Endothelial cell (in vitro differentiated cells): ENCODE measurements at places on chromosomes 12 and 14.

DNA sequence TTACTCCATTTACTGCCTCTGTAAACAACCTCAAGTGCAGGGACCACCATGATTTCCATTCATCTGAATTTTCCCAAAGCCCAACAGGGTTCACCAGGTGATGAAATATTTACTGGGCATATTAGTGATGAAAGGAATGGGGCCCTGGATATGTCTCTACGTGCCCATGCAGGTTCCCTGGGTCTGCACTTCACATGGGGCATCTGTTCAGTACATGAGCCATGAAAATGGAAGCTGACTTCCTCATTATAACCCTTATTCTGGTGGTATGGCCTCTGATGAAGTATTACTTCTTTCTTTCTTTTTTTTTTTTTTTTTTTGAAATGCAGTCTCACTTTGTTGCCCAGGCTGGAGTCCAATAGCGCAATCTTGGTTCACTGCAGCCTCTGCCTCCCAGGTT is 26.5 kb upstream of the CORO1C start:
- no peak for DNase-seq

- no peak for DNase-seq
Observed at GRCh38 chr14:64123241-64123822, 170.8 kb downstream of the ESR2 start.

GRCh38 chr14:23638414-23639047 is 2.4 kb downstream of the DHRS2 start:
- DNase-seq = no peak

DNA sequence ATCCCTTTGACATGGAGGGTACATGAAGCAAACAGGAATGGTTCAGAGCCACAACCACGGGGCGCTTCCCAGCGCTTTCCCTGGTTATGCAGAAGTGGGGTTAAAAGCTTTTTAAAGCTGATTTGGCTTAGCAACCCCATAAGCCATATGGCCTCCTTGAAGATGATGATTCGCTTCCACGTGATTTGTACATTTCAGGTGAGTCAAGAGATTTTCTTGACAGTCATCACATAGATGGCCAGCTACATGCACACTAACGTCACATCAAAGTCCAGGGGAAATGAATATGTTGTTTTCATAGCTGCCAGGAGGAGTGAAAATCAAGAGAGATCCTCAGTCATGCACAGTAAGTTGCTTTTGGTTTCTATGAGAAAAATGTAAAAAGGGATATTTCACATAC is 309.7 kb downstream of the TMEM132D start:
- DNase-seq = no peak

DNA sequence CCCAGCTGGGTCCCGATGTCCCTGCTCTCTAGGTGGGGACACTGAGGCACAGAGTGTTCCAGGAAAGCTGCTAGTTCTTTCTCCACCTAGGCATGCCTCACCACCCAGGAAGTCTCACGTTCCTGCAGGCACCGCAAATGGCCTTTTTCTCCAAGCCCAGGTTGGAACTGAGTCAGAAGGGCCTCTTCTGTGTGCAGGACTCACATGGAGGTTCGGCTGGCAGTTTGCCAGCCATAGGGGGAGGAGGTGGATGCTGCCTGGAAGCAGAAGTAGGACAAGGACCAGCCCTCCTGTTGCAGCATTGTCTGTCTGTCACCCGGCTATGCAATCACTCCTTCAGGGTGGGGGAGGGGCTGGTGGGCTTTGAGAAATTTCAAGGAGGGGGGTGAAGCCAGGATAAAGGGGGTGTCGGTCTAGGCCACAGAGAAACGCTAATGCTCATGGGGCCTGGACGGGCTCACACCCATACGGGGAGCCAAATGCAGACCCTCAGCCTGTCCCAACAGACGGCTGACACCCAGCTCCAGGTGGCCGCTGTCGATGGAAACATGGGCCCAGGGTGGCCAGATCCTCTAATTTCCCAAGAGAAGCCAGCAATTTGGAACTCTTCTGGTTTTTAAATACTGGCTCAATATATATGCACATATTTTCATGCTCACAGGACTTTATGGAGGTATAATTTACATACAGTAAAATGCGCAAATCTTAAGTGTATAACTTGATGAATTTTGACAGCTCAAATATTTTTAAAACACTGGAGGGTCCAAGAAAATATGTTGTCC is 120.5 kb downstream of the PHETA1 start:
- no peak for DNase-seq

- DNase-seq = no peak
Observed at GRCh38 chr12:30016540-30017055, 232.9 kb upstream of the TMTC1 start.

DNA sequence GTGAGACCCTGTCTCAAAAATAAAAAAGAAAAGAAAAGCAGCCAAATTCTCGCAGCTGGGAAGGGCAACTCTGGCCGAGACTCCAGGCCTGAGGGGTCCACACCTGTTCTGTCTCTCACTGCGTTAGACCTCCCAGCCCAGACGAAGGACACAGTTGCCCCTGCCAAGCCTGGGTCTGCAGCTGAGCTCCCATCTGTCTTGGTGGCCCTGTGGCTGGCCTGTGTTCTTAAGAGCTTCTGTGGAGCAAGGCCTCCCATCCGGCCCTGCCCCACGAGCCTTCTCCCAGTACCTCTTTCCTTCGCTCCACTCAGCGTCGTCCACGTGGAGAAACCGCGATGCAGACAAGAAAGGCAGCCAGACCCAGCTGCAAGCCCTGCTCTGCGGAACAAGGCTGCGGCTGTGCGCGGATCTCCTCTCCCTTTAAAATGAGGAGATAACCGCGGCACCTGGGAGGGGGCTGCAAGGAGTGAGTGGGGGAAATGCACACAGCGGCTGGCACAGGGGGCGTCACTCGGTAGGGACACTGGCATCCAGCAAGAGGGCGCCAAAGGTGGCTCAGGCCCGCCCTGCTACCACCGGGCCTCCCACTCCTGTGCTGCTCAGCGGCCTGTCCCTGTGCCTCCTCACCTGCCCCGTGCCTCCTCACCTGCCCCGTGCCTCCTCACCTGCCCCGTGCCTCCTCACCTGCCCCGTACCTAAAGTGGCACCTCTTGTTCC is 42.4 kb downstream of the LRRC74A start:
- no peak for DNase-seq

GRCh38 chr14:42563313-42563712 is 956.6 kb downstream of the LRFN5 start:
- no peak for DNase-seq

DNA sequence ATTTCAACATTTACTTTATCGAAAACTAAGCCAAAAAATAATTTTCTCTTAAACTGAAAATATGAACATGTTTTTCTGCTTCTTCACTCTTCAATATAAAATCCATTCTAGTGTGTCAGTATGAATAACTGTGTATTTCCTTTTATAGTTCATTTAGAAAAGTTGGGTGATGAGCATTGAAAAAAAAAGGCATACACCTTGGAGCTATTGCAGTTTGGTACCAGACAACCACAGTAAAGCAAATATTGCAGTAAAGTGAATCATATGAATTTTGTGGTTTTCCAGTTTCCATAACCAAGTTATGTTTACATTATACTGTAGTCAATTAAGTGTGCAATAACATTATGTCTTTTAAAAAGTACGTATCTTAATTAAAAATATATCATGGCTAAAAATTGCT is 195.0 kb upstream of the FOXG1 start:
- no peak for DNase-seq

GRCh38 chr12:3463921-3464320 is 27.1 kb upstream of the PRMT8 start:
- DNase-seq = no peak

DNA sequence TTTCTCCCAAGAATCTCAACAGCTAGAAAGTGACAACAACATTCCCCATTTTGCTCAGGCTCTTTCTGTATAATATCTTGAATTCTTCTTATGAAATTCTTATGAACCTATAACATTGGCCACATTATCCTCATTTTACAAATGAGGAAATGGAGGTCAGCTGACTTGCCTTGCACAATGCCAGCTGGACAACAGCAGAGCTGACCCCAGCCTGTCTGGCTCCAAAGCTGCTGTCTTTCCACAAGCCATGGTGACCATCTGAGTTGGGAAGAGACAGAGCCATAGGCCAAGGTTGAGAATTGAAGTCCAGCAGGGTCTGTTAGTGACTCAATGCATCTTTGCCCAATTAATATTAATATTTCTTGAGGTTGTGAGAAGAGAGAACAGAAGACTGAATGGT is 87.3 kb downstream of the KSR2 start:
- DNase-seq = no peak

DNA sequence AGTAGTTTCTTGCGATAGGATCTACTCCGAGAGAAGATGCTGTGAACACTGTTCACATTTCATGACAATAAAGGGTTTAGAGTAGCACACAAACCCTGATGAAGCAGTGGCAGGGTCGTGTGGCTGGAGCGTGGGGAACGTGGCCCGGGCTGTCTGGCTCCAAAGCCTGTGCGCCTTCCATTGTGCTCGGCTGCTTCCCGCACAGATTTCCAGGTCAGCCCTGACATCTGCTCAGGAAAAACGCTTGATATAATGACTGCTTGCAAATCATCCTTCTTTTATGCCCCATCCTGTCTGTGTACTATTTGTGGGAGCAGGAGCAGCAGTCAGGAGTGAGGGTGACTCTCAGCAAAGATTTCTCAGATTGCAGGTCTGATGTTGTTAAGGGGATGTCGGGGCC is 78.6 kb downstream of the EML1 start:
- no peak for DNase-seq

- DNase-seq = no peak
Observed at GRCh38 chr12:124299628-124300388, 4.9 kb downstream of the RFLNA start.

- no peak for DNase-seq
Observed at GRCh38 chr14:26216786-26217185, 381.0 kb downstream of the NOVA1 start.

- no peak for DNase-seq
Observed at GRCh38 chr12:25101092-25101445, 93.9 kb downstream of the DNAI7 start.

DNA sequence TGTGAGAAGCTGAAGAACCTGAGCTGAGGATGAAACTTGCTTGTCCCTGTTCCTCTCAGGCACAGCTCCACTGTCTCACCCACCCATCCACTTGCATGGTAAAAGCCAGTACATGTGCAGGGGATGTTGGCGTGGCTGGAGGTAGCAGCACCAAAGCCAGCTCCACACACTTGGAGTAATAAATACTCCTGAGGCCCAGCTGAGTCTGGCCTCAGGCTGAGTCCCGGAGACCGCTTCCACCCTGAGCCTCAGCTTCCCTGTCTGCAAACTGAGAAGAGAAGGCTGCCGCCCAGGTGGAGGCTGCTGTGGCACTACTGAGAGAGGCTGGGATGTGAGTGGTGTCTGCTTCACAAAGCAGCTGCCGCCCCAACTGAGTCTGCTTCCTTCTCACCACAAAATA is 19.2 kb downstream of the CHGA start:
- DNase-seq = no peak

DNA sequence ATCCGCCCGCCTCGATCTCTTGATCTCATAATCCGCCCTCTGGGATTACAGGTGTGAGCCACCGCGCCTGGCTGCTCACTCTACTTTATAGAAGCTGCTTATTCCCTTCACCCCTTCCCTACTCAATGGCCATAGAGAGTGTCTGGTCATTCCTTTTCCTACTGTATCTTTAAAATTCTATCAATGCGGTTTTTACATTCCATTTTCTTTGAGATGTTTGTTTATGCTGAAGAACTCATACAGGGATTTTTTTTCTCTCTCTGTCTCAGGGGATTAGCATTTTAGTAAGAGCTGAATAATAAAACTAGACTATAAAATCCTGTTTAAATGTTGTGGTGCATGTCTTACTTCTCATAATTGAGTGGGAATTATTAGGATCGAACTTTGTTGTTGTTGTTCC is 218.6 kb upstream of the FOXN3 start:
- no peak for DNase-seq

- no peak for DNase-seq
Observed at GRCh38 chr12:117069926-117070900, 29.0 kb downstream of the TESC start.

DNA sequence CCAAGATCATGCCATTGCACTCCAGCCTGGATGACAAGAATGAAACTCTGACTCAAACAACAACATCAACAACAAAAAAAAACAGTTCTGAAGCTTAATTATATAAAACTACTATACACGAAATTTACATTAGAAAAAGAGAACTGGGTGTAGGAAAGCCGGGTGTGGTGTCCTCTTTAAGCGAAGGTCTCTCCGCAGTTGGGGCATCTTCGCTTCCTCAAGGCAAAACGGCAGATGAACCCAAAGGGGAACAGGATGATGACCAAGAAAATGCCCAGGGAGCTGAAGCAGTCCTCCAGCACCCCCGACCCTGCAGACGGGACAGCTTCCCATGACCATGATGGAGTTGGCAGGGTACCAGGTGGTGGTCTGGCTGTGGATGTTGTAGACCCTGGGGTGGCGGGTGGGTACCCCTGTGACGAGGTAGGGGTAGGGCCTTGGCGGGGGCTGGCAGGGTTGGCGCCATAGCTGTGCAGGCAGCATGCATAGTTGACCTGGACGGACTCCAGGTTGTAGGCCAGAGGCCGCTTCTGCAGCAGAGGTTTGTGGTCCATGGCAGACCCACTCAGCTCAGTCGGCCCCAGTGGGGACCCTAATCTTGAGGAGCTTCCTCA is 18.2 kb upstream of the BCAT1 start:
- DNase-seq = no peak

DNA sequence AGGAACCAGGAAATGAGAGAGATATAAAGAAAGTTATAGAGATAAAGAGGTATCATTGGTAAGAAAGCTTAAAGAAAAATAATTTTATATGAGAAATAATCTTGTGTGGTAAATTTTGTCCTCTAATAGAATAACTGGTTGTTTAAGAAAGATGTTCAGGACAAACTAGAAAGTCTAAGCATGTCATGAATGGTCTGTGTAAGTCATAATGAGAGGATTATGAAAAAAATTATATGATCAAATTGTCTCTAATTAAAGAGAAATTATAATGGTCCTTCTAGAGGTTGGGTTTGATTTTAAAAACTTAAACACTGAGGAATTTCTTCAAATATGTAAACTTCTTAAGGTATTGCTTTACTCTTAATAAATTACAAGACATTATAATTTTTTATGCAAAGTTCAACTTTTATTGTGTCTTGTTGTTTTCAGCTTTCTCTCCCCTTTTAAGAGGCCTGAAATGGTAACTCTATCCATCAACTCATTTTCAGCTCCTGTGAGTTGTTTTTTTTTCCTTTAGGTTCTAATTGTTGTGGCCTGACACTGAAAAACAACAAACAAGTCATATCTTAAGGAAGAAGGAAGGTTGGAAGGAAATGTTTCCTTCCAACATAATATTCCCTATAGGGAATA is 88.2 kb upstream of the CNOT2 start:
- no peak for DNase-seq

GRCh38 chr12:103742349-103742932 is 98.6 kb downstream of the NT5DC3 start:
- DNase-seq = no peak

- no peak for DNase-seq
Observed at GRCh38 chr12:92519284-92519683, 183.5 kb upstream of the PLEKHG7 start.

DNA sequence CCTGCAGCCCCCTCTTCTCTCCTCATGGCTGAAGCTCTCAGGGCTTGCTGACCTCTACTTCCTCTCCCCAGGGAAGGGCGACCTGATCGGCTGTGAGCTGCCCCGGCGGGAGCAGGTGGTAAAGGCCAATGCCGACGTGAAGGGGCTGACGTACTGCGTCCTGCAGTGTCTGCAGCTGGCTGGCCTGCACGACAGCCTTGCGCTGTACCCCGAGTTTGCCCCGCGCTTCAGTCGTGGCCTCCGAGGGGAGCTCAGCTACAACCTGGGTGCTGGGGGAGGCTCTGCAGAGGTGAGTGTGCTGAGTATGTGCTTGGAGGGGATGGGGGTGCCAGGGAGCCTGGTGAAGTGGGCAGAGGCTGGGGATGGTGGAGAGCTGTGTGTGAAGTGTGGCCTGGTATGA is 13.7 kb downstream of the MCRS1 start:
- no peak for DNase-seq
